CD14-positive monocyte (primary cell): ENCODE measurements at places on chromosomes 4 and X. TPM values are rescaled to one million over a fixed set of nuclear protein-coding genes. Genes with fewer than 3 reads are reported as not detected.

VCX3A gene
- not detected in 2 replicates for polyA plus RNA-seq

SMIM10 gene
- polyA plus RNA-seq: 0.14 and 0.15 TPM in 2 replicates

GRCh38 chr4:7710576-7711306 lies 228.9 kb downstream of the AFAP1 start:
- H3K4me1 ChIP-seq: no peaks in the 10 kb centered on the region
- H3K27ac ChIP-seq: no peak overlapping the region
- no peaks in the 10 kb centered on the region for H3K36me3 ChIP-seq
- no peaks in the 10 kb centered on the region for H3K27me3 ChIP-seq
- no peak overlapping the region for H3K4me3 ChIP-seq

DNA sequence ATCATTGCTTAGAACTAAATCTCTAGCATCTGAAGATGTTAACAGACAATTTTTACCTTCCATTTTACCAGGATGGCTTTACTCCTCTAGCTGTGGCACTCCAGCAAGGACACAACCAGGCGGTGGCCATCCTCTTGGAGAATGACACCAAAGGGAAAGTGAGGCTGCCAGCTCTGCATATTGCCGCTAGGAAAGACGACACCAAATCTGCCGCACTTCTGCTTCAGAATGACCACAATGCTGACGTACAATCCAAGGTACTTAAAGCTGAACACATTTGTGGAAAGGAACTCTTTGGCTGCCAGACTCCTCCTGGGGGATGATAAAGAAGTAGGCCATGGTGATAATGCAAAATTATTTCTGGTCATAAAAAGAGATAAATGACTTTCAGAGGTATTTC lies 187.5 kb downstream of the ANK2 start:
- H3K36me3 ChIP-seq: no peaks in the 10 kb centered on the region
- H3K27me3 ChIP-seq: no peaks in the 10 kb centered on the region
- H3K4me1 ChIP-seq: no peaks in the 10 kb centered on the region
- H3K27ac ChIP-seq: no peak overlapping the region
- no peak overlapping the region for H3K4me3 ChIP-seq

GRCh38 chr4:48639807-48640206 lies 140.3 kb downstream of the FRYL start:
- no peak for DNase-seq
- H3K27me3 ChIP-seq: no peaks in the 10 kb centered on the region
- no peaks in the 10 kb centered on the region for H3K36me3 ChIP-seq
- H3K4me1 ChIP-seq: peaks cover 9% of the 10 kb centered on the region
- no peak overlapping the region for H3K27ac ChIP-seq
- no peak overlapping the region for H3K4me3 ChIP-seq
